Left lung (tissue), 14 donors: ENCODE measurements at places on chromosomes 2 and 18.

- DNase-seq, result no peak
- H3K4me3 ChIP-seq, result no peak overlapping the region
- H3K27me3 ChIP-seq, result no peaks in the 10 kb centered on the region
- no peak overlapping the region for H3K27ac ChIP-seq
These were observed 12.2 kb upstream of the DTNA start for GRCh38 chr18:34697891-34698290.

DNA sequence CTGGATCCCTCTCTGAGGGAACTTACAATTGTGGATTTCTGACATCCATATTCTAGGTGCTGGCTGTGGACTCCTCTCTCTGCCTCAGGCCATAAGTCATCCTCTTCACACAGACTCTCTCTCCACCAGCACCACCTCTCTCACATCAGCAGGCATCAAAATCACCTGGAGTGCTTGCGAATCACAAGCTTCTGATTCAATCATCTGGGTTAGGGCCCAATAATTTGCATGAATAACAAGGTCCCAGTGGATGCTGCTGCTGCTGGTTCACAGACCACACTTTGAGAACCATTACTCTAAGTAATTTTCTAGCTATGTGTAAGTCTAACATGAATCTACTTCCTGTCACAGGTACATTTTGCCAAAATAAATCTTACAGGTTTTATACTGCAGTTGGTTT lies 214.9 kb downstream of the DSEL start:
- no peaks in the 10 kb centered on the region for H3K27me3 ChIP-seq
- H3K36me3 ChIP-seq, result no peaks in the 10 kb centered on the region
- H3K4me3 ChIP-seq, result no peak overlapping the region
- H3K27ac ChIP-seq, result no peak overlapping the region
- DNase-seq, result no peak
- H3K4me1 ChIP-seq, result no peaks in the 10 kb centered on the region

DNA sequence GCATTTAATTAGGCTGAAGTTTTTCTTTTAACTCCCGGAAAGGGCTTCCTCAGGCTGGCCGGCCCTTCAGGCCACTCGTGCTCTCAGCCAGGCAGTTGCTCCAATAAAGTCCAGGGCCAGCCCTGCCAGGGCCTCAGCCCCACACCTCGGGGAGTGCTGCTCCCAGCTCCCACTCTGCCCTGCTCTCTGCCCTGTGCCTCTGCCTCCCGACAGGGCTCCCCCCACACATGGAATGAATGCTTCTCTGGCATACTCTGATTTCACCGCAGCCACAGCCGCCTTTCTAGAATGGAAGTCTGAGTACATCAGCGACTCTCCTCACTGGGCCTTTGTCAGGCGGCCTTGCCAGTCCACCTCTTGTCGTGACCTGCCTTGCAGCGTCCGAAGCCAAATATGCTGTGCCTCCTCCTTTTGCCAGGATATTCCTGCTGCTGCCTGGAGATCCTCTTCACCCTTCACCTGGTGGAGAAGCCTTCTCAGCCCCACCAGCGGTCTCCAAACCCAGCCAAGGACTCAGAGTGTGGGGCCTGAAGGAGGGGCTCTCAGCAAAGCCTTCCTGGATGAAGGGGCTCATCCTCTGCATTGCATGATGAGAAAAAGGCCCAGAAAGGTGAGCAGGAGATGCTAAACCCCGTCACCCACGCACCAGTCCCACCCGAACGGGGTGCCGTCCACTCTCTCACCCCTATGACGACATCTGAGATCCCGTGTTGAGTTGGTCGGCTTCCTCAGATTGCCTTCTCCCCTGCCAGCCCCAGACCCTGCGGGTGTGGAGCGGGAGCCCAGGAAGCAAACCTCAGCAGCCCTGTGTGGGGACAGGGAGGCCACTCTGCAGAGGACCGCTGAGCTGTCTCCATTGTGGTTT lies 472.7 kb upstream of the HS6ST1 start:
- no peaks in the 10 kb centered on the region for H3K36me3 ChIP-seq
- no peak overlapping the region for H3K27ac ChIP-seq
- DNase-seq, result no peak
- no peaks in the 10 kb centered on the region for H3K4me1 ChIP-seq

GRCh38 chr18:47876813-47877212 lies 53.6 kb downstream of the SMAD2 start:
- H3K36me3 ChIP-seq, result peaks cover 10% of the 10 kb centered on the region
- H3K27ac ChIP-seq, result no peak overlapping the region
- no peak for DNase-seq
- no peaks in the 10 kb centered on the region for H3K27me3 ChIP-seq

- no peaks in the 10 kb centered on the region for H3K27me3 ChIP-seq
- no peaks in the 10 kb centered on the region for H3K36me3 ChIP-seq
- H3K4me3 ChIP-seq, result no peak overlapping the region
These were observed 21.6 kb downstream of the DSG4 start for GRCh38 chr18:31398191-31398590.

- no peaks in the 10 kb centered on the region for H3K36me3 ChIP-seq
- no peak overlapping the region for H3K4me3 ChIP-seq
- no peaks in the 10 kb centered on the region for H3K27me3 ChIP-seq
- no peak for DNase-seq
- no peak overlapping the region for H3K27ac ChIP-seq
These were observed 147.2 kb downstream of the DTNA start for GRCh38 chr18:34857320-34857719.

DNA sequence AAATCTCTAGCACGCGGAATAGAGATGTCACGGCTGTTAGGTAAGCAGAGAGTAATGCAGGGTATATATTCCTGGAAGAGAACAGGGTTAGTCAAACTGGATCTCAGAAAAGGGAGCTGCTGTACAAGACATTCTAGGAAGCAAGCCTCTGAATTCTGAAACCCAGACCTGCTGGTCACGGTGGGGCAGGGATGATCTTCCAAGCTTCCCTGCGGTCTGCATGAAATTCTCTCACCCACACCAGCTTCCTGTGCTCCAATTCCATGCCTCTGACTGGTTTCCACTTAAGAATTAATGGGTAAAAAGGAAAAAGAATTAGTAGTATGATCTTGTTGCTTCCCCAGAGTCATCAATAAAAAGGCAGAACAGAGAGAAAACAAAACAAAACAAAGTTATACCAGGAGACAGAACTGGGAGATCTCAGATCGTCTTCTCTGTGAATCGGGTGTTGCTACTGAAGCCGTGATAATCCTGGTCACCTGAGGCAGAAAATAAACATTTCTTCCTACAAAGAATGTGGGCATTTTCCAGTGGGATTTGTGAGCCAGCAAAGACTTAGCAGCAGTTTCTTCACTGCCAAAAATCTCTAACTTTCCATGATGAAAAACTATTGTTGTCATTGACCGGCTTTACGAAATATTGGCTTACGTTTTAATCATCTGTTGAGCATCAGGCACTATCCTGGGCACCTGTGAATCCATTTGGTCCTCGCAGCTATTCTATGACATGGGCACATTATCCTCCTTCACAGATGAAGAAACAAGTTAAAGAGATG lies 5.3 kb upstream of the CYP27C1 start:
- H3K4me1 ChIP-seq, result peaks cover 9% of the 10 kb centered on the region
- H3K36me3 ChIP-seq, result no peaks in the 10 kb centered on the region
- H3K27ac ChIP-seq, result no peak overlapping the region
- no peak overlapping the region for H3K4me3 ChIP-seq
- peaks cover 56% of the 10 kb centered on the region for H3K27me3 ChIP-seq

DNA sequence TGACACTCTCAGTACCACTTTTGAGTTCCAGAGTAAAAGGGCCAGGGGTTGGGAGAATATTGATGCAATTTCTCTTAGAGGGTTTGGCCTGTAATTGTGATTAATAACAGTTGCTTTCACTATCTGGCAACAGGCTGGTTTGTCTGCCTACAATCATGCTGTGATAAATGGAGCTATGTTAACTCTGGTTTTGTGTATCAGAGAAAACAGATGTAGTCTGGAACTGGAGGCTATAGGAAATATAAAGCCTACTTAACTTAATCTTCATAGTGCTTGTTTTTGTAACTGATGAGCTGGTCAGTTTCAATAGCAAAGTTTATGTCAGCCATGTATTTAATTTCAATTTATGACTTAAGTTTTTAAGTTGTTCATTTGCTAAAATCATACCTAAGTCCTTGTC lies 138.0 kb downstream of the AGPS start:
- H3K27ac ChIP-seq, result no peak overlapping the region
- H3K27me3 ChIP-seq, result no peaks in the 10 kb centered on the region
- no peak for DNase-seq
- H3K4me3 ChIP-seq, result no peak overlapping the region

GRCh38 chr2:17093712-17094111 lies 424.5 kb downstream of the RAD51AP2 start:
- no peaks in the 10 kb centered on the region for H3K4me1 ChIP-seq
- no peaks in the 10 kb centered on the region for H3K36me3 ChIP-seq
- H3K4me3 ChIP-seq, result no peak overlapping the region

DNA sequence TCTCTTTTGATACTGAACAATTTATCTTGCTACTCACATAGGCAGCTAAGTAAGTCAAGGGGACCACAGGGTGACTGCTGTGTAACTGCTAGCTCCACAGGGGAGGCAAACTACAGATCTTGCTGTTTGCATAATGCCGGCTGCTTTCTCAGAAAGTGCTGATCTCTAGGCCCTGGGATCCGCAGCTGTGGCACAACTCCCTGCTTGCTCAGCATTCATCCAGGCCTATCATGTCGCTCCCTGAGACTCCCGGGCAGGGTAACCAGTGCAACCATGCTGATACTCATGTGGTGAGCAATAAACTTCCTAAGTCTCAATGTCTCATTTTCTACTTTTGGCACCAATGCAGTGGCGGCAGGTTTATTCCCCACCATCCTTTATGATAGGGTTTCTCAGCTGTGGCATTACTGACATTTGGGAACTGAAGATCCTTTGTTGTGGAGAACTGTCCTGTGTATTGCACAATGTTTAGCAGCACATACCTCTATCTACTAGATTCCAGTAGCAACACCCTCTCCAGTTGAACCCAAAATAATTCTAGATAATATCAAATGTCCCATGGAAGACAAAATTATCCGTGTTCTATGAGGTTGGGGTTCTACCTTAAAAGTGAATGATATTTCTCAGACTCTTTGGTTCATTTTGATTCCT lies 1101.3 kb downstream of the LRP1B start:
- H3K27me3 ChIP-seq, result no peaks in the 10 kb centered on the region
- no peaks in the 10 kb centered on the region for H3K36me3 ChIP-seq
- H3K27ac ChIP-seq, result no peak overlapping the region
- H3K4me1 ChIP-seq, result no peaks in the 10 kb centered on the region
- DNase-seq, result no peak

- no peak for DNase-seq
- H3K4me3 ChIP-seq, result no peak overlapping the region
- no peaks in the 10 kb centered on the region for H3K36me3 ChIP-seq
- H3K27ac ChIP-seq, result no peak overlapping the region
These were observed 41.1 kb upstream of the EPB41L3 start for GRCh38 chr18:5584746-5585417.

GRCh38 chr2:64846177-64846576 lies 143.0 kb upstream of the SLC1A4 start:
- no peak overlapping the region for H3K4me3 ChIP-seq
- H3K27ac ChIP-seq, result peak overlapping the region; percentile 66
- no peaks in the 10 kb centered on the region for H3K36me3 ChIP-seq
- H3K27me3 ChIP-seq, result no peaks in the 10 kb centered on the region
- DNase-seq, result no peak

GRCh38 chr18:66603941-66604627 lies at the start of gene CDH19:
Gene CDH19 (minus strand): TSS chr18:66604090. CDS start chr18:66572204, 31,886 bp downstream.
- no peak within 1 kb of the TSS for H3K4me3 ChIP-seq
- no peak for DNase-seq
- no peak within 1 kb of the TSS for H3K27ac ChIP-seq

DNA sequence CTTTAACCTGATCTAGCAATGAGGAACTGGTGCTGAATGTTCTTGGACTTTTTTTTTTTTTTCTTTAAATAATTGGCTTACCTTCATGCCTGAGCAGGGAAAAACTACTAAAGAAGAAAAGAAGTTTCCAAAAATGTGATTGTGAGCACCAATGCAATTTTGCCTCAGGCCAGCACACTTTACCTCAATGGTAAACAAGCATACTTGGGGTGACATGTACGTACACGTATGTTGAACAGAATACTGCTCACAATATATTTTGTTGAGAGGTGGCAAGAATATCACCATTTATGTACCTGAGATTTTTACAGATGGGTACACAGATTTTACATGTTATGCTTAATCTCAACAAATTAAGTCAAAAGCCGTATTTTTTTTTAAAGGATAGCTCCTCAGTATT lies 144.3 kb downstream of the FIGN start:
- H3K4me3 ChIP-seq, result no peak overlapping the region
- H3K27ac ChIP-seq, result no peak overlapping the region
- H3K27me3 ChIP-seq, result no peaks in the 10 kb centered on the region
- no peak for DNase-seq
- H3K36me3 ChIP-seq, result no peaks in the 10 kb centered on the region

GRCh38 chr2:49154891-49155290 lies 576 bp upstream of the FSHR start:
- DNase-seq, result no peak
- H3K27me3 ChIP-seq, result no peaks in the 10 kb centered on the region
- H3K4me3 ChIP-seq, result no peak overlapping the region
- H3K4me1 ChIP-seq, result no peaks in the 10 kb centered on the region
- H3K36me3 ChIP-seq, result no peaks in the 10 kb centered on the region

DNA sequence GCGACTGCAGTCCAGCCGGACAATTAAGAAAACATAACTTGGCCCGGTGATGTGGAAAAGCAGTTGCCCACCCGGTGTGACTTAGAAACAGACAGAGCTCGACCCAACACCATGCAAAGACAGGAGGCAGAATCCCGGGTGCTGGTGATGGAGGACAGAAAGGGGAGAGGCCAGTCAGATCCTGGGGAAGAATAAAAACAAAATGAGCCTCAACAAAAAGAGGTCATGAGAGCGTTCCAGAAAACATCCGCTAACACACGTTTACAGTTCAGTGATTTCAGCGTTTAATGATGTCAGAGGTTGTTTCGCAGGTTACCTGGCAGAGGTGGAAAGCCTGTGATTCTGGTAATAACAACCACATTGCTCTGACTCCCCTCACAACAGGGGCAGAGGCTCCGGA lies 111.9 kb downstream of the OSR1 start:
- H3K4me3 ChIP-seq, result no peak overlapping the region
- DNase-seq, result no peak
- no peak overlapping the region for H3K27ac ChIP-seq
- H3K4me1 ChIP-seq, result no peaks in the 10 kb centered on the region
- H3K36me3 ChIP-seq, result no peaks in the 10 kb centered on the region

- no peaks in the 10 kb centered on the region for H3K4me1 ChIP-seq
- H3K27me3 ChIP-seq, result no peaks in the 10 kb centered on the region
- H3K36me3 ChIP-seq, result no peaks in the 10 kb centered on the region
- DNase-seq, result no peak
These were observed 13.3 kb upstream of the CDH7 start for GRCh38 chr18:65737471-65737955.
